ENCODE measurements at places on chromosomes 16 and 17.

DNA sequence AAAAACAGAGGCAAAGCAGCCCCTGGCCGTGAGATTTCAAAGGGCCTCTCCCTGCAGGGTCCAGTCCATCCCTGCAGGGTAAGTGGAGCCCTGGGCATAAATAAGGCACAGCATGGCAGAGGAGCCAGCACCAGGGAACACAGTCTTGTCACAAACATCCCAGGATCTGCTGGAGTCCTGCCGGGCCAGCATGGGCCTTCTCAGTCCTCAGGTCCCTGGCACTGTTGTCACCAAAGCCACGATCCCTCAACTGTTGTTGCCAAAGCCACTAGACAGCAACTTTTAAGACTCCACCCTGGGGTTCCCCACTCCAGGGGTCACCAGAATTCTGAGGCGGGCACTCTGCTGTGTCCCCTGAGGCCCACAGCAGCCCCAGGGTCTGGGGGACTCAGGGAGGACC, 47.8 kb upstream of the BAHCC1 start:
- DNase-seq, result no peak

GRCh38 chr17:5003214-5003867, 5.6 kb downstream of the KIF1C start:
- DNase-seq, result no peak

DNA sequence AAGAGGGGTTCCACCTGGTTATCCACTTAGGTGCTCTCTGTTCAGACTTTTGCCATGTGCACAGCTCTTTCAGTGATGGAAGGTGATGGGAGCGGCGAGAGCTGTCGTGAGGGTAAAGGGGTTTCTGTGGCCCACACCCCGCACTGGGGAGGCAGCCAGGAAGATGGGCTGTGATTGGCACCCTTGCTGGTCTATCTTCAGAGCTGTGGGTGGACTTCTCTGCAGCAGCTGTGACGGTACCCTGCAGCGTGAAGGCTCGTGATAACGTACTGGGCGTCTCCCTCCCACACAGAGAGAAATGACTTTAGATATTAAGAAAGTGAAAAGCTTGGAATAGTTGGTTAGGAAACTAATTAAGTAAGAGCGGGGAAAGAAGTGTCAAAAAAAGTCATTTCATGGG, 45.8 kb downstream of the MPRIP start:
- DNase-seq, result no peak

DNA sequence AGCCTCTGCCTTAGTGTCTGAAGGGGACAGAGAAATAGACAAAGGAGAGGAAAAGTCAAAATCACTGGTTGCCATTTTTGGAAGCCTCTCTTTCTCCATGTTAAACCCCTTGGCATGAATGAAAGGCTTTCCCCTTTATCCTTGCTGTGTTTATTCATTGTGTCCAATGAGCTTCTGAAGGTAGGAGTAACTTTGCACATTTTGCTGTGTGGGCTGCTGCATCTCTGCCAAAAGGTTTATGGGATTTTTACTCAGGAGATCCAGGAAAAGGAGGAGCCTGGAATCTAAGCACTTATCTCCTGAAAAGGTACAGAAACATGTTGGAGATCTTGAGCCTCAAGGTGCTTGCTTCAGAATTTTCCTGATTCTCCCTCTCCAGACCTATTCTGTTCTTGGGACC, 3.9 kb downstream of the CNTROB start:
- DNase-seq, result no peak

DNA sequence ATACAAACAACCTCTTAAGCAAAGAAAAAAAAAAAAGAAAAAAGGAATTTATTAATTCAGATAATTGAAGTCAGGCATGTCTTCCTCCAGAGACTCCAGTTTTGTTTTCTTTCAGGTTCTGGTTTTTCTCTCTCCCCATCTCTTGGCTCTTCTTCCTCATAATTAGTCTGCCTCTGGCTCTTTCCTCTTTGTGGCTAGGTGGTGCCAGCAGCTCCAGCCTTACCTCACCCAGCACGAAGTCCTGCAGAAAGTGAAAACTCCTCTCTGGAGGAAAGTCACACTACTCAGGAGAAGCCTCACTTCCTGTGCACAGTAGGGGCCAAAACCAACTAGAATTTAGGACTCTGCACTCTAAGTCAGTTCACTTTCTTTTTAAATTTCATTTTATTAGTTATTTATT, 10.3 kb upstream of the NFAT5 start:
- no peak for DNase-seq

- no peak for DNase-seq
Measured at GRCh38 chr16:16188827-16189226, 34.5 kb downstream of the ABCC6 start.

Measured in stimulated activated CD4-positive, alpha-beta T cell treated with anti-CD3 and anti-CD28 coated beads, Interleukin-2, amount 100 ng/mL, for 24 hours (primary cell).